ENCODE measurements at places on chromosomes 13 and 19.

- DNase-seq: no peak
Measured at GRCh38 chr19:47228937-47229675, 1.9 kb downstream of the BBC3 start.

DNA sequence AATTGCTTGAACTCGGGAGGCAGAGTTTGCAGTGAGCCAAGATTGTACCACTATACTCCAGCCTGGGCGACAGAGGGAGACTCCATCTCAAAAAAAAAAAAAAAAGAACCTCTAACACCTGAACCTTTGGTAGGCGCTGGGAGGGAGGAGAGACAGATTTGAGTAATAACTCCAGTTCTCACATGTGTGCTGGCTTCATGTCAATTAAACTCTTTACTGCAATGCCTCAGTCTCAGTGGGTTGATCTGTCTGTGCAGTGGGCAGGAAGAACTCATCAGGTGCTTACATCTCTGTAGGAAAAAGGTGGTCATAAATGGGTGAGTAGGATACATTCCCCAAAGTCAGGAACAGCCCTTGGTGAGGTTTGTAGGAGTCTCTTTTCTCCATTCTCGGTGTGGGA lies 85.1 kb upstream of the ABCC4 start:
- no peak for DNase-seq

DNA sequence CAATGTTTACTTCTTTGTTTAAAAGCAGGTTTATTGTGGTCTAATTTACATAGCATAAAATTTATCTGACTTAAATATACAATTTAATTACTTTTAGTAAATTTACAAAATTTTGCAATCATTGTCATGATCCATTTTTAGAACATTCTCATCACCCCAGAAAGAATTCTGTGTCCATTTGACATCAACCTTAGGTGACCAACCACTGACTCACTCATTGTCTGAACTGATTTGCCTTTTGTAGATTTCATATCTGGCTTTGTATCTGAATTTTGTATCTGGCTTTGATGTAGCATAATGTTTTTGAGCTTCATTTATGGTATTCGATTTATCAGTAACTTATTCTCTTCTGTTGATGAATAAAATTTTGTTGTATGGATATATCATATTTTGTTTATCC lies 40.4 kb downstream of the EDNRB start:
- no peak for DNase-seq

DNA sequence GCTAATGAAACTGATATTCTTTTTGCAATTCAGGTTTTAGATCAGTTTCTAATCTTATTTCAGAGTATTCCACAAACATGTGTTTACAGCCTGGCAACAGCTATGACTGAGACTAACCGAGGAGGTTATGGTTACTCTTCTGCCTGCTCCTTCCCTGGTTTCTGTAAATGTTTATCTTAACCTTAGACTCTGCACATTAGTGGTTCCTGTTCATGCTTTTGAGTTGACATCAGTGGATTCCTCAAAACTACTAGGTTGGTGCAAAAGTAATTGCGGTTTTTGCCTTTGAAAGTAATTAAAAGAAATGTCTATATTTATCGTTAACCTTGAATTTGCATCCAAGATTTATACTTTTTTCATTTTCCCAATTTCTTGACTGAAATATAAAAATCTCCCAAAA lies 237.0 kb upstream of the TSHZ3 start:
- no peak for DNase-seq

GRCh38 chr13:109454167-109454917 lies 332.0 kb downstream of the IRS2 start:
- DNase-seq: no peak

DNA sequence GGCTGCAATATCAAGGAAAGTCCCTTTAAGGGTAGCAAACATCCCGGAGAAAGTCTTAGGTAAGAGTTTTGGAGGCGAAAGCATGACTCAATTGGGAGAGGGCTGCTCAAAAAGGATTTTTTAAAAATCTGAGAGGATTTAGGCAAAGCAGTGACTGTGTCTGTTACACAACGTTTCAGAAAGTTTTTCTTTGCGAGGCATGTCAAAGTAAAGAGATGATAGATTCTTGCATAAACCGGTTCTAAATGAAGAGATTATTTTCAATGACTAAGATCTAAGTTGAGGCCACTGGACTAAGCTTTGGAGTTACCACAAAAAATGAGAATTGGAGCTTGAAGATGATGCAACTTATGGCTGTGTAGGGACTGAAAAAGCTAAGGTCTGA lies 43.7 kb upstream of the ENOX1 start:
- DNase-seq: no peak

DNA sequence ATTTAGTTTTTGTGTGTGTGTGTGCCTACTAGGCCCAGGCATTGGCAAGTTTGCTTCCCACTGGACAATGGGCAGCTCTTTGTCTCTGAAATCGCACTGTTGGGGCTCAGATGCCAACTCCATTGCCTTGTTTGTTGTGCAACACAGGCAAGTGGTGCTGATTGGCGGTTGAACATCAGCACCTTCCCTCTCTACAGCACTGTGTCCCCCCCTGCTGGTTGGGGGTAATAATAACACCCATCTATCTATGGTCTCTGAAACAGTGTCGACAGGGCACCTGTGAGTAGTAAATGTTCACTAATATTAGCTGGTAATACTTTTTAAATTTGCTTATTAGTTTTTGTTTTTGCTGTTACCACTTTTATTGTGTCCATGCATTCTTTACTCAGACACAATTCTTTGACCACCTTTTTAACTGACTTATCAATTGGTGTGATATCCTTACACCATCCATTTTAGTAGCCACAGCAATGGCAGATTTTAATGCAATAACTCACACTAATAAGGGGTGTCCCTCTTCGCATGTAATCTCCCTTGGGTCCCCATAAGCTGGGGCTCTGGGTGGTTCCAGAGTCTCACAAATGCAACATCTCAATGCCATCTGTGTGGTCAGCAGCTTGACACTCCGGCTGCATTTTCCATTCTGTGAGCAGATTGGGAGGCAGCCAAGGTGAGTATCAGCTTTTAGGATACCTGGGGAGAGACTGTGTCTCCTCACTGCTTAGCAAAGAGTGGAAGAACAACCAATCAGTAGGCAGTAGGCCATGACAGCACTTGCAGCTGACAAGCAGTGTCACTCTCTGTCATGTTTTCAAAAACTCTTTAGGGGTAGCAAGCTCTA lies 47.7 kb upstream of the UQCRFS1 start:
- peak; percentile 35 for DNase-seq

DNA sequence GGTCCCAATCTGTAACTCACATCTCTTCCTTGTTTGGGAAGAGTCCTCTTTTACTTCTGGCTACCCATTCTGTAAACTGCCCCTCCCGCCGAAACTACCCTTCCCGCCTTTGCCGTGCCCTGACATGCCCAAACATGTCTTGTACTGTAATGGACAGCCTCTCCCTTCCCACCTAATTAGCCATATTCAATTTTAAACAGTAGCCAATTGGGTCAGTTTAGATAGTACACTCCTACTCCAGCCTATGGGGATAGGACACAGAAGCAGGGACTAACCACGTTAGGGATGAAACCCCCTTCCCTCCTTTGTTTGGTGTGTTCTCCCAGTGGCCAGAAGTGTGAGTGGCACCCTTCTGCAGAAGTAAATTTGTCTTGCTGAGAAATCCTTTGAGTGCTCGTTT lies 34.2 kb downstream of the SACS start:
- no peak for DNase-seq

DNA sequence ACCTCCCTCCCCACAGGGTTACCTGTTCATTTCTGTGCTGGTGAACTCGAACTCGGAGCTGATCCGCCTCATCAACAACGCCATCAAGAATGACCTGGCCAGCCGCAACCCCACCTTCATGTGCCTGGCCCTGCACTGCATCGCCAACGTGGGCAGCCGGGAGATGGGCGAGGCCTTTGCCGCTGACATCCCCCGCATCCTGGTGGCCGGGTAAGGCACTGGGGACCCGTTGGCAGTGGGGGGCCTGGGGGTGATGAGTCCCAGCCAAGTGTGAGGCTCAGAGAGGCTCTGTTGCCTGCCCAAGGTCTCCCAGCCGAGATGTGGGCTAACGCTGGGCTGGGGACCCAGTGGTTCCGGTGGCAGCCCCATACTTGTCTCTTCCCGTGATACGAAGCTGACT lies 15.7 kb downstream of the AP2A1 start:
- DNase-seq: no peak

DNA sequence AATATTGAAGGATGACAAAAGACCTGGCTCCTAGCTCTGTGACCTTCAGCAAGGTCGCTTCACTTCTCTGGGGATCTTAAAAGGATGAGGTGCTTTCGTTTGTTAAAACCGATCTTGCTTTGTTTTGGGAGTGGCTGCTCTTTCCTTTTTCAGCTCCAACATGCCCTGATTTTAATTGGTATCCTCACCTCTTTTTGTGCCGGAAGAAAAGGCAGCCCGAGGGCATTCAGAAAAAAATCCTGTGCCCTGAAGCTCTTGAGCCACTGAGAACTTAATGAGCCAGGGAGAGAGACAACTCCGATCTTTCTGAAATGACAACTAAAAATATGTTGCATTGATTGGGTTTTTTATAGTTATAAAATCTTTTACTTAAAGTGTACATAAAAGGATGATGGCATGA lies 19.4 kb downstream of the CLDN10 start:
- no peak for DNase-seq

- no peak for DNase-seq
Measured at GRCh38 chr19:43540381-43540780, 7.4 kb downstream of the ZNF575 start.

GRCh38 chr19:13621413-13621812 lies 115.1 kb upstream of the CACNA1A start:
- DNase-seq: no peak

DNA sequence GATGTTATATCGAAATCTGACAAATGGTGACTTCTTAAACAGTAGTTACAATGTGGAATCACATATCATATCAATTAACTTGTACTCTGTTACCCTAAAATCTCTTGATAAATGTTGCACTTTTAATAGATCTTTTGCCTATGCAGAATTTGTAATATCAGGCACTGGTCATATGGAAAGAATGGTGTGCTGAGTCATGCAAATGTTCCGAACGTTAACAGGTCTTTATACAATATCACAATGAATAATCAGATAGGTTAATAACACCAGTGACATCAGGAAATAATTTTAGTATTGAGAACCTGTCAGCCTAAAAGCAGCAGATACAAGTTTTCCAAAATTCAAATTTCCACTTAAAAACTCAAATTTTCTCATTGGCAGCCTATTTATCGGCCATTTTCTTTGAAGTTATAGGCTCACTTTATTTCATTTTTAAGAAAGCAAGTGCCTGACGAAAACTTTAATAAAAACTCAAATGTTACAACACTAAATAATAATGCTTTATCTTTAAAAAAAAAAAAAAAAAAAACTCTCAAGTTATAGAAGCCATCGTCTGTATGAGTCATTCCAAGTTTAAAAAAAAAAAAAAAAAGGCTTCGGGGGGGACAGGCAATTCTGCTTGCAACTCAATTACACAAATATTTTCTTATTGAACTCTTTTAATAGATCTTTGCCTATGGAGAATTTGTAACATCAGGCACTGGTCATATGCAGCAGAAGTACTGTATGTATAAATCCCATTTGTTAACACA lies 180.9 kb downstream of the DIAPH3 start:
- no peak for DNase-seq

- DNase-seq: no peak
Measured at GRCh38 chr19:40585241-40585981, 8.7 kb downstream of the SHKBP1 start.

- no peak for DNase-seq
Measured at GRCh38 chr13:65601855-65602254, 1628.3 kb downstream of the PCDH9 start.

DNA sequence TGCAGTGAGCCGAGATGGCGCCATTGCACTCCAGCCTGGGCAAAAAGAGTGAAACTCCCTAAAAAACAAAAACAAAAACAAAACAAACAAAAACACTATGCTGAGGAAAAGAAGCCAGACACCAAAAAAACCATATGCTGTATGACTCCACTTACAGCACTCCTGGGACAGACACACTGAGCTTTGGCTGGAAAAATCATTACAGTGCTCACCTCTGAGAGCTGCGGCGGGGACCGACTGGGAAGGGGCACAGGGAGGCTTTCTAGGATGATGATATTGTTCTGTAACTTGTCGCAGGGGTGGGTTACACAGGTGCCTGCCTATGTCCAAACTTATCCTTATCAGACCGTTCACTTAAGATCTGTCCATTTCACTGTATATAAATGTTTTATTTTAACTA lies 7.8 kb downstream of the PNMA8A start:
- DNase-seq: no peak

GRCh38 chr13:38637576-38637975 lies 49.3 kb upstream of the FREM2 start:
- DNase-seq: no peak

DNA sequence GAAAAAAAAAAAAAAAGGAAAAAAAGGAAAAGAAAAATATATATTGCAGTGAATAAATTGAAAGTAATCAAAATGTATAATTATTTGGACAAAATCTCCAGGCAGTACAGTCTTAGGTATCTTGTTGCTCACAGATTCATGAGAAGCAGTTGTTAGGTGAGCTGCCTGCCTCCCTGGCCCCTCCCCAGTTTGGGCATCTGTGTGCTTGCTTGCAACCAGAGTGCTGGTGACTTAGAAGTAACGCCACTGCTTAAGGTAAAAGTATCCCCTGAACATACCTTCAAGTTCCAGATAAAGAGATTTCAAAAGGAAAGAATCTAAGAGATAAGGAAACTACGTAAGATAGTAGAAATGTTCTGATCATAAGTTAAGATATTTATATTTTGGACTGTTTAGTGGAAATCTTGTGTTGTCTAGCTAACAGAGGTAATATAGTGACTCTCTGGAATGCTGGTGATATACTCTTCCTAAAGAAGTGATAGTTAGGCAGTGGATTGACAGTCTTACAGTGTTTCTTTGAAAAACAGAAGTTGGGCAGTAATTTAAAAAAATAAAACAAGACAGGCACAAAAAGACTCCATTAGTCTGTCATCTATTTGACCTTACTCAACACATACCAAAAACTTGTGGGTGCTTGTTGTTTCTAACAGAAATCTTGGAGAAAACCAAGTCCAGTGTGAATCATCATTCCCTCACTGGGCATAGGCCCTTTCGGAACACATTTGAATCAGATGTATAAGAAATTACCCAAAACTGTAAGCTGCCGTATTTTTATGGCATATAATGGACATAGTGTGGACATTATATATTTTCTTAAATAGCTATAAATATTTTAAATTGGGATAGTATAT lies 38.3 kb upstream of the KCTD4 start:
- no peak for DNase-seq

DNA sequence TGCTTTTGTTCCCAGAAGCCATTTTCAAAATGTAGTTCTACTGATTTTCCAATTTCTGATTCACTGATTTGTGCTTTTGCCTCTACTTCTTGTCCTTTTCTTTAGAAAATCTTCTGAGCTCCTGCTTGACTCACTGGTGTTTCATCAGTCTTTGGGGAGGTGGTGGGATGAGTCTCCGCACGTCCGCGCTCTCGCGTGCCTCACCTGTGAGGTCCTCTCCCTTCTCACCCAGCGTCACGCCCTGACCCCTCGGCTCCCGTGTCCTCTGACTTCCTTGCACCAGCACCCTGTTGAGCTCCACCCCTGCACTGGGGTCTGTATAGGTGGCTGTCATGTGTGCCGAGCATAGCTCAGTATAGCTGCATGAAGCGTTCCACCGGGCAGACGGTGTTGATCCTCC lies 52.7 kb upstream of the MCF2L start:
- no peak for DNase-seq

Measured in pons (tissue), 1 donor.